ENCODE measurements at places on chromosomes 5 and 9. TPM values are rescaled to one million over a fixed set of nuclear protein-coding genes. Genes with fewer than 3 reads are reported as not detected.

GRCh38 chr5:82784521-82784920 lies 292.7 kb downstream of the TMEM167A start:
- no peak for DNase-seq

GPR151 gene
- total RNA-seq: not detected

WNT8A gene
- total RNA-seq: not detected

DNA sequence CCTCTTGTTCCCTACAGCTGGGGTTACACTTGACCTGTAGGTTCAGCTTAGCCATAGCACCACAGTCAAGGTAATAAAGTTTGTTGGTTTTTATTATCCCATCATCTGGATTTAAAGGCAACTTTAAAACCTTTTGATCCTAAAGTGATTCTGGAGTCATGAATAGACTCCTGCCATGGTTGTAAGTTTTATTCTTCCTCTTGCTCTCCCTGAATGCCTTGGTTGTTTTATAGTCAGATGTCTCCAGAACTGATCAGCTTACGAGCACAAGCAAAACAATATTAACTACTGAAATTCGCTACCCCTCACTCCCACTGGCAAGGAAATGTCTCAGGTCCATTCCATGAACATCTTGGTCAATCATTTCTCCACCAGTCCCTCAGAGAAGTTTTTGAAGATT lies 1328.6 kb downstream of the PTPRD start:
- no peak for DNase-seq

PAIP1 gene
- total RNA-seq: 83.8 TPM

CCDC183 gene
- total RNA-seq: 2.8 TPM

GRCh38 chr5:112742424-112742823 lies 4.7 kb downstream of the APC start:
- DNase-seq: no peak

DNA sequence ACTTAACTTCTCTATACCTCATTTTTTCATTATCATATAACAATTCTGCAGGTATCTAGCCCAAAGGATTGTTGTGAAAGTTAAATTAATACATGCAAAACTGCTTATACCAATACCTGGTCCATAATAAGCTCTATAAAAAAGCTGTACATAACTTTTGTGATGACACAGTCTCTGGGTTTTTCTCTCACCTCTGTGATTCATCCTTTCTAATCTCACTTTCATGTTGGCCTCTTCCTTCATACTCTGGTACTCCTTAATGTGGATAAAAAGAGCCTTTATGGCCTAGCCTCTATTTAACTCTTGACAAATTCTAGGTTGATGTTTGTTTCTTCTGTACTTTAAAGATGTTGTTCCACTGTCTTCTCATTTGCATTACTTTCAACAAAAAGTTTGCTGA lies 162.9 kb upstream of the ACOT12 start:
- DNase-seq: no peak

GRCh38 chr5:39801306-39801705 lies 376.5 kb upstream of the DAB2 start:
- no peak for DNase-seq

DNA sequence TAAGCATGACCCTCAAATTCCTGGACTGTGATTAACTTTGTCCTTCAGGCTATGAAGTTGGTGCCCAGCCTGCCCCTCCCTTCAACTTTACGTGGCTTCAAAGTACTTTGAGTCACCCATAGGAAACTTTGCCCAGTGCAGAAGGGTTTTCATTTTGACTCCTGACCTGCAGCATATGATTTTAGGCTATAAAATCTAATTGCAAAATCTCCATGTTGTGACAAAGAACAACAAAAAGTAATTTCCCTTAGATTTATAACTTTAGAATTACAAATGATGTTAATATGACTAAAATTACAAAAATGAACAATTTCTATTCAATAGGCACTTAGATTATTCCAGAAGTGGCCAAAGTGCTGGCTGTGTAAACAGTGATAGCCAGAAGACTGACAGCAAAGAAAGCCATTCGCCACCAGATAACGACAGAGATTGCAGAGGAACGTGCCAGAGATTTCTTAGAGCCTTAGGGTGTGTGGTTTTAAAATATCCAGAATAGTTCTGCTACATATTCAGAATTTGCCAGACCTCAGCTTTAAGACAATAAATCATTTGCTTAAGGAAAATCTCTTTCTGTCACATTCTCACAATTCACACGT lies 197.4 kb downstream of the SEMA5A start:
- no peak for DNase-seq
